ENCODE measurements at places on chromosomes 12 and 14. TPM values are rescaled to one million over a fixed set of nuclear protein-coding genes. Genes with fewer than 3 reads are reported as not detected.

ZDHHC17 gene
- 59.9 TPM for total RNA-seq

A2ML1 gene
- 194 TPM for total RNA-seq

SLC4A8 gene
- total RNA-seq, result 0.74 TPM

CEP170B gene
- 17.9 TPM for total RNA-seq

NEMP1 gene
- total RNA-seq, result 7.1 TPM

RERGL gene
- total RNA-seq, result 1.2 TPM

All from vagina (tissue), 2 donors.